Esophagus squamous epithelium (tissue), 5 donors: ENCODE measurements at places on chromosomes 12 and 14.

GRCh38 chr12:102215992-102216691 lies 18.5 kb upstream of the PMCH start:
- DNase-seq, result no peak

DNA sequence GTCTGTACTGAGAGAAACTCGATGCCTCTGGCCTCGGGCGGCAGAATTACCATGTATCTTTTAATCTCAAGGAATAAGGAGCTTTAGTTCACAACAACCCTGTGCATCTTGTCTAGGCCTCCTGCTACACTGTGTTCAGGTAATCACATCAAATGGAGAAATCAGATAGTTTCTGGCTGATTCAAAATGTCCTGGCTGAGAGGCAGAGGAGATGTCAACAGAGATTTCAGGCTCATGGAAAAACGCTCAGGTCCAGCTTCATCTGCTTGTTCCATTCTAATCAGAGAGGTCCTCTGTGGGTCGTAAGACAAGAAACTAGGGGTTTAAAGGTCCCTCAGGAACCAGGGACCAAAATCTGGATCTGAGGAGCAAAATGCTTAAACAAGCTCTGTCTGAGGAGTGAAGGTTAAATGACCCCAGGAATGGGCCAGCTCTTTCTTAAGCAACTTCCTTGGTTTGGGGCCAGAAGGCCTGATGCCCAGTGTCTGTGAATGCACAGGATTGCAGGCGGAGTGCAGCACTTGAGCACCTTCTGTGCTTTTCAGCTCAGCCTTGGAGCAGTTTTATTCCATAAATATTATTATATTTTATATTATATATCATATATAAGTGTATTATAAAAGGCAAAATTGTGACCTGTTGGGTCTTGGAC lies 170.2 kb upstream of the PRICKLE1 start:
- DNase-seq, result no peak

DNA sequence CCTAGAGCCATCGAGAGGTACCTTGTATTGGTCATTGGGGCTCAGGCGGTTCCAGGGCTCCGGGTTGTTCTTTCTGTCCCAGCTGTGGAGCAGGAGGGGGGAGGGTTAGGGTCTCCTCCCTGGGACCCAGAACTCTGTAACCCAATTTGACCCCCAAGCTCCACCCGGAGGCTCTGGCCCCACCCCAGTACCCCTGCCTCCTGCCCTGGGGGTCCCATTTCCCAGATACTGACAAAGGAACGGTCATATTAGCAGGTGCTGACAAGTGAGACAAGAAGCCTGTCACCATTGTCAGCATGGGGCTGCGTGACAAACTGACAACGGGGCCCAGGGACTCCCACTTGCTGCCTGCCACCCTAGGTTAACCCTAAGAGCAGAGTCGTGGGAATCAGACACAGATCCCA lies 6.2 kb downstream of the SHMT2 start:
- no peak for DNase-seq

DNA sequence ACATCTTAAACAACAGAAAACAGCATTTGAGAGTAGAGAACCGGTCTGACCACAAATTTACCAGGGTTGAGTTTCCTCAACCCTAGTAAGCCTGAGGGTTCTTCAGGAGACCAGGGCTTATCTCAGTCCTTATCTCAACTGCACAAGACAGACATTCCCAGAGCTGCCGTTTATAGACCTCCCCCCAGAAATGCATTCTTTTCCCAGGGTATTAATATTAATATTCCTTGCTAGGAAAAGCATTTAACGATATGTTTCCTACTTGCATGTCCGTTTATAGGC lies 12.3 kb downstream of the TMEM117 start:
- DNase-seq, result no peak

- DNase-seq, result no peak
These were observed 525.3 kb upstream of the TBX3 start for GRCh38 chr12:115209230-115209629.

DNA sequence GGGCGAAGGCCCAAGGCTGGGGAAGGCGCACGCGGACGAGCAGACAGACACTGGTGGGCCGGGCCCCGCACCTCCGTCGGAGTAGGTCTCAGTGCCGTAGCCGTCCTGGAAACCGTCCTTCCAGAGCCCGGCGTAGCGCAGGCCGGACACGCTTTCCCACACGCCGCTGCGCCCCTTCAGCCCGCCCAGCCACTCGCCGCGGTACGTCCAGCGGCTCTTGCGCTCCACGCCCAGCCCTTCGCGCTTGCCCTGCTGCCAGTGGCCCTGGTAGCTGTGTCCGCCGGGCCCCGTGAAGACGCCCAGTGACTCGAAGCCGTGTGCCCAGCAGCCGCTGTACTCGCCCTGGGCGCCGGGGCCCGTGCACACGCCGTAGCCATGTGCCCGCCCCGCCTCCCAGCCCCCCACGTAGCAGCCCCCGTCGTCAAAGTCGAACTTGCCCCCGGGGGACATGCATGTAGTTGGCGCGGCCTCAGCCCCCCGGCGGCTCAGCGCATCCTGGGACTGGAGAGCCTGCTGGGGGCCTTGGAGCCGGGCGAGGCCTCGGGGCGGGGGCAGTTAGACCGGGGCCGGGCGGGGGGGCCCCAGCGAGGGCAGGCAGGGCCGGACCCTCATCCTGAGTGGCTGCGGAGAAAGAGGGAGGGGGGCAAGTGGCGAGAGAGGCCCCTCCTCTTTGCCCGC lies 1.4 kb downstream of the JPH4 start:
- DNase-seq, result no peak

DNA sequence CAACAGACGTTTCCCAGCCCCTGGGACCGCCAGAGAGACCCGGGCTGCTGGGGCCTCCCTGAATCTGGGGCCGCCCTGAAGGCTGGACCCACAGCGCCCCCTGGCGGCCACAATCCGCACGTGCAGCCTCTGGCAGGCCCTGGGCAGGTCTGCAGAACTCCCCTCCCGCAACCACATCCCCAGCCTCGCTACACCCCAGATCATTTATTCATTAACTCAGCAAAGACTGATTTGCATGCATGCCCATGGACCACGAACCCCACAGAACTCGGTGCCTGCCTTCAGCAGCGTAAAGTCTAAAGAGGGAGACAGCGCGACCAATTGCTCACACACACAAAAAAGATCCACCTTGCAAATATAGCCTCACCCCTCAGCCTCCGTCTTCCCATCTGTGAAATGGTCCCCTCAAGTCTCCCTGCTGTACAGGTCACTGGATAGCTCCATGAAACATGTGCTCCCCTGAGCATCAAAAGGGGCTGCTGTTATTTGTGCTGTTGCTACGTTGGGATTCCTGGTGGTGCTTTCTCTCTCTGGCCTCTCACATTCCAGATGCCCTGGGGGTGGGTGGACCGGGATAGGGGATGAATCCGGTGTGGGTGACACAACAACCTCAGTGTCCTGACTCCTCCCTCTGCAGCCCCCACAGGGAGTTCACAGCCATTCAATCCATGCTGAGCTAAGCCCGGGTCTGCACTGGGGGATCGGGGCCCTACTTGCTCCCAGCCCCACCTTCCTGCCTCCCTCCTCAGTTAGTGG lies 96.4 kb downstream of the SCARB1 start:
- peak; percentile 13 for DNase-seq

DNA sequence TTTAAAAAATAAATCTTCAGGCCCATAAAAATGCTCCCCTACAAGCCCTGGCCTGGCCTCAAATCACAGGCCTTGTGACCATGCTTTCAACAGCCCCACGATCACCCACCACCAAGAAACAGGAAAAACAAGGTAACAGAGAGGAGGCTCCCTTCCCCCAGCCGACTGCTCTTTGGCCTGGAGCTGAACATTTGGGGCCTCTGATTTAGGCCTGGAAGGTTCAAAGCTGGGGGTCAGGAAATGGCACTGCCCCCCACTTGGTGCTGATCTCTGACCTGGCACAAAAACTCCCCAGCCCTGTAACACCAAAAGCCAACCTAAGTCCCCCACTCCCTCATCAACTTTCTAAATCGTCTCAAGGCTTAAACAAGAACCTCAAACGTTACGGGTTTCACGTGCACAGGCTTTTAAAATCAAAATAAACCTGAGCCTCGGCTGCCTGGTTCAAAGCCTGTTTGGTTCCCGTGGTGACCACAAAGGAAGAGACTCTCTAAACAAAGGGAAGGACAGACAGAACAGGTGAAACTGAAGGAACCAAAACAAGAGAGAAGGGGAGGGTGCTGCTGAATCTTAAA lies 9.0 kb downstream of the ACTN1 start:
- no peak for DNase-seq

DNA sequence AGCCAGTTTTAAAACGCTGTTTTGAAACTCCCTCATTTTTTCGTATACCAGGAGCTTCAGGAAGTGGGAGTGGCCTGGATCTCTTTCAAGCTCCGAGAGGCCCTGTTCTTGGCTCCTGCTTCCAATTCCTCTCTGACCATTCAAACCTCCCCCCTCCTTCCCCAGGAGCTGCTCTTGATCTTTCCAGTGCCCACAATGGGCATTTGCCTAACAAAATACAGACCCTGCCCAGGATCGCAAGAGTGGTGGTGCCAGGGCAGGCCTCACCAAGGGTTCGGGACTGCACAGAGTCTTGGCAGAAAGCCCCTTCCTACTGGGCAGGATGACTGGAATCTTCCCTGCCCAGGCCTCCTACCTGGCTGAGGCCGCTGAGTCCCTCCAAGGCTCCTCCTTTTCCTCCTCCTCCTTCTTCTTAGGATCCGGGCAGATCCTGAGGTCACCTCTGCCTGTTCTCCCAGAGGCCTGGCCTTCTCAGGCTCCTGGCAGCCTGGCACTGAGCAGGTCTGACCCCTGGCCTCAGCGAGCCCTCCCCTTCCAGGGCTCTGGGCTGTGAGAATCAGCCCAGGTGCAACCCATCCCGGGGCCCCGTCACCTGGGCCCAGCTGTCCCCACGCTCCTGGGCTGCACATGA lies 46.9 kb upstream of the NOS1 start:
- no peak for DNase-seq

GRCh38 chr12:87348071-87348470 lies 681.1 kb downstream of the C12orf50 start:
- no peak for DNase-seq

GRCh38 chr12:70060634-70061033 lies 182.6 kb upstream of the CNOT2 start:
- DNase-seq, result no peak

DNA sequence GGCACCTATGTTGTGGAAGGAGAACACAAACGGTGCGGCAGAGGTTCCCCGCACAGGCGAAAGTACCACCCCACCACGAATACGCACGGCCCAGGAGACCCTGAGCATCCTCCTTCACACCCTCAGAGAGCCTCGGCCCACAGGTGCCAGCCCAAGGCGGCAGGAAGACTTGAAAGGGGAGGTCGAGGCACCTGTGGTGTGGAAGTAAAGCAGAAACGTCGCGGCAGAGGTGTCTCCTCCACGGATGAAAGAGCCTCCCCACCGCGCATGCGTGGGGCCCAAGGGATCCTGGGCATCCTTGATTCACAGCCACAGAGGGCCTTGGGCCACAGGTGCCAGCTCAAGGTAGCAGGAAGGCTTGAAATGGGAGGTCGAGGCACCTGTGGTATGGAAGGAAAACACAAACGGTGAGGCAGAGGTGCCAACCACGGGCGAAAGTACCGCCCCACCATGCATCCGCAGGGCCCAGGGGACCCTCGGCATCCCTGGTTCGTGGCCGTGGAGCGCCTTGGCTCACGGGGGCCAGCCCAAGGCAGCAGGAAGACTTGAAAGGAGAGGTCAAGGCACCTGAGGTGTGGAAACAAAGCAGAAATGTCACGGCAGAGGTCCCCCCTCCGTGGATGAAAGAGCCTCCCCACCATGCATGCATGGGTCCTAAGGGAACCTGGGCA lies 380.1 kb downstream of the ALG10 start:
- DNase-seq, result no peak

GRCh38 chr12:38411946-38412345 lies 95.4 kb downstream of the ALG10B start:
- DNase-seq, result no peak

DNA sequence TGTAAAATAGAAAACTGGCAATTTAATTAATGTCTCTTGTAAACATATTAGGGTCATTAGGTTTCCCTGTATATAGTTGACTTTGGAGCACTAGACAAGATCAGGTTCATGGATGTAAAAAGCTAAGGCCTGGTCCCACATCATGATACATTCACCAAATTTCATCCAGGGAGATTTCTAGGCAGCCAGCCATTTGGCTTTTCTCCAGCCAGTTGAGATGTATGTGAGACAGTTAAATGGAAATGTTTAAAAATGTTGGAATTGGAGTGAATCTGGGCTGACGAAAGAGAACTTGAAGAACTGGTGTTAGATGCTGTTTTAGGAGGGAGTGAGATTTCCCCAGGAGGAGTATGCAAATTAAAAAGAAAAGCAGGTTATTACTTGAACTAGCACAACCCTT lies 41.8 kb upstream of the CLEC14A start:
- DNase-seq, result no peak

DNA sequence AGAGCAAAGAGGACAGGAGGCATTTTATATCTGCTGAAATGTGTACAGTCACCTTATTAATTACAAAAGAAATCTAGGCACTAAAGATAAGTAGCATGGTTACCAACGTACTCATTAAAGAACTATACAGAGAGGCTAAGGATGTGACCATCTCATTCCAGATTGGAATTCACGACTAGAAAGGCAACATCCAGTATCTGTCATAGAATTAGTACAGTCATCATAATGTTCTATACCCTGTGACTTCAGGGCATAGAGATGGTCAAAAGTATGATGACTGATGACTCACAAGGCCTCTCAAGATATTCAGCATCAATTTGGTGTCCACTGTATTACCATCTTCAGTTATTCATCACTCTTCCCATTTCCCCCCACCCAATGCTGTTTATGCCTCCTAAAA lies 144.0 kb upstream of the PLEKHG7 start:
- no peak for DNase-seq

DNA sequence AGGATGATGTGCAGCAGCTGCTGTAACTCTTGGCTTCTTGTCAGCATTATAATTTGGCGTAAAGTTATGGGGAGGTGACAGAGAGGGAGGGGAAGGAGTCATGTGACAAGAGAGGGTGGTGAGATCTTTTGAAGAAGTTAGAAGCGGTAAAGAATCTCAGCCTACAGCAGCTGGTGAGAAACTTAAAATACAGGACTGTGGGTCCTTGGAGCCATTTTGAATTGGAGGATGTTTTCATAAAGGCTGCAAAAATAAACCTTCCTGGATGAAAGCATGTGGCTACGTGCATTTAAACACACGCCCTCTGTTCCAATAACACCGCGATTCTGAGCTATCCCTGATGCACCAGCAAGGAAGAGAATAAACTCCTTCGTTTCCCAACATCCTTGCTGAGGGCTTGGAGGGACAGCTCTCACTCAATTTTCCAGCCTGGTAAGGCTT lies 133.7 kb downstream of the TMEM30B start:
- DNase-seq, result no peak
